ENCODE measurements at places on chromosomes 13 and 19.

DNA sequence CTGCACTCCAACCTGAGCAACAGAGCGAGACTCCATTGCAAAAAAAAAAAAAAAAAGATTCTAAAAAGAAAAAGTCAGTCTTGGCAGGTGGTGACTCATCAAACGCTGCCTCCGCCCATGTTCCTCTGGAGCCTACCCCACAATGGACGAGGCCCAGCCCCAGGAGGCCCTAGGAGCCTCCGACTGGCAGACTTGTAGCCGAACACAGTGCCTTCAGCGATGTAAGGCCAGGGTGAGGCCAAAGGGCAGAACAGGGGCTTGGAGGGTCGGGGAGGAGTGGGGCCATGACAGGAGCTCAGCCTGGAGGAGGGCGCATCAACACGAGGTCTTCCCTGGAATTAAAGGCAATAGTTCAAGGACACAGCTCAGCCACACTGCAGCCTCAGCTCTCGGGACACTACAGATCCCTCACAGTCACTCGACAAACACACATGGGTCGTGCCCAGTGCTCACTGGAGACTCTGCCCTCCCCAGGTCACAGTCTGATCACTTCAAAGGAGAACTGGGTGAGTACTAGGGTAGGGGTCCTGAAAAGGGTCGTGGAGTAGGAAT lies 5.1 kb downstream of the USE1 start:
- DNase-seq: no peak

GRCh38 chr13:110265341-110265681 lies 41.6 kb downstream of the COL4A1 start:
- DNase-seq: no peak

DNA sequence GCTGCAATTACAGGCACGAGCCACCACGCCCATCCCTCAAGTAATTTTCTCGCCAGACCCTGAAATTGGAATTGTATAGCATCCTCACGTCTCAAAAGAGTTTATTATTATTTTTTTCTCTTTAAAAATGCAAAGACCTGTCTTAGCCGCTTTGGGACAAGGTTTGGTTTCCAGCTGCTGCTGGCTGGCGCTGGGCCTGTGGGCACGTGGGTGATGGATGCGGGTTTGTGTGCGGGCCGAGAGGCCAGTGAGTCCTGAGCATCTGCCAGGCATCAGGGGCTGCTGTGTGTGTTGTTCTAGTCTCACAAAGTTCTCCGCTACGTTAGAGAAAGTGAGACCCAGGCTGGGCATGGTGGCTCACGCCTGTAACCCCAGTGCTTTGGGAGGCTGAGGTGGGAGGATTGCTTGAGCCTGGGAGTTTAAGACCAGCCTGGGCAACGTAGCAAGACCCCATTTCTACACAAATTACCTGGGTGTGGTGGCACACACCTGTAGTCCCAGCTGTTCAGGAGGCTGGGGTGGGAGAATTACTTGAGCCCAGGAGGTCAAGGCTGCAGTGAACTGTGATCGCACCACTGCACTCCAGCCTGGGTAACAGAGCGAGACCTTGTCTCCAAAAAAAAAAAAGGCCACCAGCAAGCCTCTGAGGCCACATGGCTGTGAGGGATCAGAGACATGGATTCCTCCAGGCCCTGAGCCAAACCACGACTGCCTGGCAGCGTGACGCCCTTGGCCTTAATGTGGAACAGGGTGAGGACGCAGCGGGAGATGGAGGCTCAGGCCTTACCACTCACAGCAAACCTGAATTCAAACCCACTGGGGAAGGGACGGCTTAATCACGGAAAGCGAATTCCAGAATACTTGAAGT lies 4.7 kb upstream of the TMPRSS9 start:
- DNase-seq: no peak

GRCh38 chr13:99119656-99120055 lies 81.0 kb upstream of the UBAC2 start:
- DNase-seq: no peak

DNA sequence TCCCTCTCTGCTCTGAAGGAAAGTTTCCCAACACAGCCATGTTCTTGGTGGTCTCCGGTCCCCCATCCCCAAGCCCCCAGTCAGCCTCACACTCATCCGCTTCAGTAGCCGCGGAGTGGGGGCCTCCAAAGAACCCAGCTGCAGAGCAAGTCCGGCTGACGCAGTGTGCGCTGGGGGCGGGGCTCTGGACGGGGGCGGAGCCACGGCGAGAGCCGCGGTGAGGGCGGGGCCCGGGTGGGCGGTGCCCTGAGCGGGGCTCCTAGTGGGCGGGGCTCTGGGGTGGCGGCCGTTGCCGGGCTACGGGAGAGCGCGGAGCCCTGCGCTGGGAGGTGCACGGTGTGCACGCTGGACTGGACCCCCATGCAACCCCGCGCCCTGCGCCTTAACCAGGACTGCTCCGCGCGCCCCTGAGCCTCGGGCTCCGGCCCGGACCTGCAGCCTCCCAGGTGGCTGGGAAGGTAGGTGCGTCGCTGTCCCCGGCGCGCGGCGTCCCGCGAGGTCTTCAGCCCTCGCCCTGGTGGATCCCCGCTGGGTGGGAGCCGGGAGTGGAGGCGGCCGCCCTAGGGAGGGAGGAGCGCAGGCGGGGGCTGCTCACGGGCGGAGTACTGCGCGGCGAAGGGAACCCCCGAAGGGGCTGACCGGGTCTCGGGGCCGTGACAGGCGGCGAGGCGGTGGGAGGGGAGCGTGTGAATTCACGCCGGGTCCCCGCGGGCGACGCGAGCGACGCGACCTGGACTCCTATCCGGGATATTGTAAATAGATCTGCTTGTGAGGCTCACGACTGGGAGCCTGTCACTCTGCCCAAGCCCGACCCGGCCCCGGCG lies 9.1 kb downstream of the TNFRSF19 start:
- peak; percentile 81 for DNase-seq

DNA sequence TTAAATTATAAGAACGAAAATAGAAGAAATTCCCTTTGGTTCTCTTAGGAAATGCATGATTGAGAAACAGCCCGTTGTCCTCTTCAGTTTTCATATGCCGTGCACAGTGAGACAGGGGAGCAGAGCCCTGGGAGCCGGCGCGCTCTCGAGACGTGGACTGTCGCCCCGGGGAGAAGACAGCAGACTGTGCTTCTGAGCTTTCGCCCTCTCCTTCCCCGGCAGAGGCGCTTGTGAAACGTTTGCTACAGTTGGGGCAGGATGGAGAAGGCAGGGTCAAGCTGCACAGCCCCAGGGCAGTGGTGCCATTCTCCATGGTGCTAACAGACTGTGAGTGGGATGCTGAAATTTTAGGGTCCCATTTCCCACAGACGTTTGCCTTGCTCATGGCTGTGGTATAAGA lies 192.2 kb upstream of the KL start:
- DNase-seq: no peak

Data from stimulated activated CD8-positive, alpha-beta memory T cell treated with anti-CD3 and anti-CD28 coated beads, Interleukin-15, amount 100 ng/mL, for 4 hours (primary cell).